ENCODE measurements at places on chromosomes 13 and 19.

GRCh38 chr19:30673336-30673735 is 301.2 kb downstream of the ZNF536 start:
- no peak for DNase-seq

GRCh38 chr19:49213791-49214190 is 56.2 kb downstream of the TRPM4 start:
- DNase-seq = no peak

- DNase-seq = no peak
Measured at GRCh38 chr19:5707576-5708575, 12.1 kb downstream of the LONP1 start.

- no peak for DNase-seq
Measured at GRCh38 chr13:31351376-31351775, 151.6 kb downstream of the B3GLCT start.

DNA sequence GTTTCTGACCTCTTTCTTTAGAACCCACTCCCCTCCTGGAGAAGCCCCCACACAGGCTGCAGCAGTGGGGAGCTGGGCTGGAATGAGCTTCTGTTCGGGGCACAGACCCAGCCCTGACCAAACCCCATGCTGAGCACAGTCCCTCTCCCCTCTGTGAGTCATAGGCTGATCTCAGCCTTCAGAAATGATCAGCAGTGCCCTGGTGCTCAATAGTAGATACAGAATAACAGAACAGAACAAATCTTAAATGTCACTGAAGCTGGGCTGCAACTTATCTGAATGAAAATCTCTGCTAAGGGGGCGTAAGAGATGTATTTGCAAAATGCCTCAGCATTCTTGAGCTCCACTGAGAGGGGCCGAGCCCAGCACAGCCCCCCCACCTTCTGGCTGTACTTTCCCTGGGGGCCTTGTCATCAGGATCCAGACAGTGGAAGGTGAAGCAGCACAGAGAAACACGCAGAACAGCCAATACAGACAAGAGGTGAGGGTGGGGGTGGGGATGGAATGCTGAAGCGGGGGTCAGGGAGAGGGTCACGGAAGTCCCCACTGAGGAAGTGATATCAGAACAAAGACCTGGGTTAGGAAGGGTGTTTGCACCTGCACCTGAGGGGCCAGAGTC is 9.9 kb downstream of the ZNF665 start:
- DNase-seq = peak; percentile 88
